ENCODE measurements at places on chromosomes 11 and 22.

- DNase-seq, result no peak
Observed at GRCh38 chr11:134250246-134250645, 2.9 kb downstream of the THYN1 start.

DNA sequence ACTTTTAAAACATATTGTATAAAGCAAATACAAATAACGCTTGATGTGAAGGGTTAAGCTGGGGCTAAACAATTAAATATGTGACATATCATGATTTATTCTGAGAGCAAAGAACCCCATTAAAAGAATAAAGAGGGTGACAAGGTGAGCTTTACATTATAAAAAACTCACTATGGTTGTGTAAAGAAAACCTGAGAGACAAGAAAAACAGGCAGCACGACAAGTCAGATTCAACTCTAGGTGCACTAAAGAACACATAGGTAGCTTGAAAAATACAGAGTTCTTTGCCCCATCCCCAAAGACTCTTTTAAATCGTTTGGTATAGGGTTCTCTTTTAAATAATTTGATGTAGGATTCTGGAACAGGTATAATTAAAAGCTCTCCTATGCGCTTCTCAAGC lies 63.5 kb downstream of the LUZP2 start:
- DNase-seq, result no peak

DNA sequence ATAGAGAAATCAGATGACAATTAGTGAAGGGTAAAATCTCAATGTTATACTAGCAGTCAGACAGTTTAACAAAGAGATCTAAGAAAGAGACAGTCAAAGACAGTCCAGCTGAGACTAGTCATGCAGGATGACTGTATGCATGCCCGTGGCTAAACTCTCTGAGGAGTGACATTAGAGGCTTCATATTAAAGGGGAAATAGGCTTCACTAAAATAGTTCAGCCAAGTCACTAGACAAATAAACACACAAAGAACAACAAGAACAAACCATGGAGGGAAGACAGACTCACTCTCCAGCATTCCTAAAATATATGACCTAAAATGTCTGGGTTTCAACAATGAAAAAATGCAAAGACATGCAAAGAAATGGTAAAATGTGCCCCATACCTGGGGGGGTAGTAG lies 18.6 kb upstream of the APLNR start:
- no peak for DNase-seq

DNA sequence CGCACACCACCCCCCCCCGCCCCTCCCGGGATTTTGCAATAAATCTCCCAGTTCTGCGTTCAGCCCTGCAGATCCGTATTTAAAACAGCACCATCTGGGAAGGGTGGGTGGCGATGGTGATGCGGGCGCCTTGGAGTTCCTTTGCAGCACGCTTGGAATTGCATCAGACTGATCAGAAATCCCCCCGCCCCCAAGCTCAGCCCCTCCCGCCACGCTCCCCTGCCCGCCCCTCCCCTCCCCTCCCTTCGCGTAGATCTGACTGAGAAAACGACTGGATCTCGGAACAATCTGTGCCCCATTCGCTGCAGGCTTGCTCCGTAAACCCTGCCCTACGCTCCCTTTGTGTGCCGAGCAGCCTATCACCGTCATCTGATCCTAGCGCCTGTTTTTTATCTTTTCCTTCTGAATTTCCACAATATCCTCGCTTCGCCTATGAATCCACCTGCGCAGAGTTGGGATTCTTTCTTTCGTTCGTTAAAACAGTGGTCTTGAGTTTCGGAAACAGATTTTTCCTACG lies 18.1 kb upstream of the BDNF start:
- peak; percentile 47 for DNase-seq

DNA sequence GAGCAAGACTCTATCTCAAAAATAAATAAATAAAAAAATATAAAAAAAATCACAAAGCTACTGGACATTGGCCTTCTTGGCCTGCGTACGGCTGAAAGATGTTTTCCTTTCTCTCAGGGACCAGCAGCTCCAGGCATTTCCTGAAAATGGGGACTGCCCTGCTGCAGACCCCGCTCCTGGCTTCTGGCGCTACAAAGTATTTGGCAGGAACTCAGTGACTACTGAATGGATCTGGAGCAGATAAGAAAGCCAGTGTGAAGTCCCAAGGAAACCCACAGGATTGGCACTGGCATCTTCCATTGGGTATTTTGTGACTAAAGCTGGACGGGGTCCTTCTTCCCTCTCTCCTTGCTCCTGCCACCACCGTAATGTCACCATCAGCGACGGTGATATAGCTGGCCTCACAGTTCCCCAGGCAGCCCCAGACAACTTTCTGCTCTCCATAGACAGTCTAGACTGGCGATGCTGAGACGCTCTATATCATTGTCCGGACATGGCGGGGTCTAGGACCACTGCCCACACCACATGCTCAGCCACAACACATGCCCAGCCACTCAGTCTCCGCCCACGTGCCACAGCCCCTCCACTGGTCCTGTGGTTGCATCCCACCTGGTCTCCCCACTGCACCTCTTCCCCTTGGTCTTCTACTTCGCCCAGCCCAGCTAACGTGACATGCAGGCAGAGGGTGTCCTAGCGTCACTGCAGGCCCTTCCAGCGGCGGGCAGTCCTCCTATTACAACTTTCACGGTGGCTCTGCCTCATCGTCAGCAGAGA lies 22.7 kb upstream of the YPEL1 start:
- DNase-seq, result no peak

DNA sequence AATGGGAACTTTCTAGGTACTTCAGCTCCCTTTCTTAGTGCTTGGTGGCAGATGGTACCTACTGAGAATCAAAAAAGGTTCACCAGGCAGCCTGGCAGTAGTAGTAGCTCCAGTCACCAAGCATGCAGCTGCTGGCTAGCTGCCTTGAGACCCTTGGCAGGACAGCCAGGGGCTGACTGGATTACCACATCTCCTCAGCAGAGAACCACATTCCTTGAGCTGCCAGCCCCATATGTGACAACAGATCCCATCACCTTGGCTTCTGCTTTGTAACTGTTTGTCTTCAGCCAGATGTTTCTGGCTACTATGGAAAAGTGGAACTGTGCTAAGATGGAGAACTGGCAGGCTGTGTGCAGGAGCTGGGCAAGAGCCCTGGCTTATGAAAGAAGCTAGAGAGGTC lies 39.6 kb upstream of the CHRM4 start:
- DNase-seq, result no peak

All from ureter (tissue), 1 donor.